ENCODE measurements at places on chromosomes 3 and 15.
A peak's percentile ranks its signal among the peaks of the same experiment; 100 is the strongest.

DNA sequence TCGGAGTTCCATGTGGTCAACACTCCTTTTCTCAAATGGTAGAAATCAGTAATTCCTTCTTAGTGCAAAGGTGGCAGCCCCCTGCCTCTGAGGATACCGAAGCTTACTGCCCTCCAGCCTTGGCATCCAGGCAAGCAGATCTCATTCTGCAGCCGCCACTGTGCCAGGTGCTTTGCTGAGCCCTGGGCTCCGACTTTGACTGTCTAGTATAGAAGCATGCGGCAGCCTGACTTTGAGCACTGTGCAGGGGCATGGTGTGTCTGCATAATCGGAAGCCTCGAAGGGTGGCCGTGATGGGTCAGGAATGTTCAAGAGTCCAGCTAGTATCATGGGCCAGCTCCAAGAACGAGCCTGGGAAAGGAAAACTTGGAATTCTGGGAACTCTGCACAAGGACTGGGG lies 39.7 kb downstream of the ABTB1 start:
- no peak for DNase-seq

DNA sequence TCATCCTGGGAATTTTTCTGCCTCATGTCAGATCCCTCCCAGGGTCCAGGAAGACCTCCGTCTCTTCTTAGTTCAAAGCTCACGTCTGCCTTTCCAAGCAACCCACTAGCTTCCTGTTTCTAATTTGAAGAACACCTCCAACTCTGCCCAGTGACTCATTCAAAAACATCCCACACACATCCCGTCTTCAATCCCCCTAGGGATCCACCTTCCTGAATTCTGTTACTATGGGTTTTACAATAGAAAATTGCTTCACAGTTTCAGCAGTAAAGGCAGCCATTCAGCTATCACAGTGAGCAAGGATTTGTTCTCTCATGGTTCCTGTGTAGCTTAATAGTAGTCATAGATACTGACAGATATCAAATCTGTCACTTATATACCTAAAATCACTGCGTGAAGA lies 308.3 kb upstream of the CCDC54 start:
- no peak for DNase-seq

DNA sequence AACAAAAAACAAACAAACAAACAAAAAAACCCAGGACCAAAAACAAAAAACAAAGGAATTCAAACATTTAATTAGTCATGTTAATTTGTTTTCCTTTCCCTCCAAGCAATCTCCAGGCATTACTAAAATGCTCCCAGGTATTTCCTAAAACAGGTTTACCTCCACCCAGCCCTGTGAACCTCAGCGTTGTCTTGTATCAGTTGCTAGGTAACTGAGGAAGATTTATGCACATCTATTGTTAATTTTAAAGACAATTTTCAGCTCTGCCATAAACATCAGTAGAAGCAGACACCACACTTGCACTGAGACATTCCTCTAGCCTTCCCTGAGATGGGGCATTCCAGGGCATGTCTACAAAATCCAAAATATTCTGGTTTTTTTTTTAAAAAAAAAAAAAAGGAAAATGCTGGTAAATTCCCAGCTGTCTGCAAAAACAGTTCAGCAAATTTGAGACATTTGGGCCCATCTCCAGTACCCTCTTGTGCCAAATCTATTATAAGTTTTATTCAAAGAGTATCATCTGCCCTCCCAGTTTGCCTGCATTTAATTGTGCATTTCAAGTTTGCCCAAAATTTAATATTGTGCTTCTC lies 227.6 kb downstream of the ADAMTS9 start:
- no peak for DNase-seq

- DNase-seq: peak; percentile 59
These were observed 116.7 kb upstream of the LINGO1 start for GRCh38 chr15:77749236-77749997.

DNA sequence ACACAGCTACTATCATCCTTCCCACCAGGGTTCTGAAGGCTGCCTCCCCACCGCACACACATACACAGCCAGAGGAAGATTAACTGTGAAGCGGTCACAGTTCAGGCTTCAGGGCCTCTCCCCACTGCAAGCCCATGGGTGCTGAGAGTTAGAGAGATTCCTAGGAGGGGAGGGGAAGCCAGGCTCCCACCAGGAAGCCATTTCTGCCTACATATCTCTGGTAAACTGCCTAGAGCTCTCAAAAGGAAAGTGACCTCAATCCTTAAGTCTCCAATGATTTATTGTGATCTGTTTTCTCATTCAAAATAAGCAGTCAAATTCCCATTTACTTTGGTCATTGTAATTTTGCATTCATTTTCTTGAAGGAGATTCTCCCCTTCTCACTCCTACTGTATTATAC lies 141.0 kb upstream of the BNIP2 start:
- DNase-seq: no peak

- DNase-seq: no peak
These were observed 4.3 kb upstream of the MYL3 start for GRCh38 chr3:46867550-46867898.

- no peak for DNase-seq
These were observed at the start of gene TASOR for GRCh38 chr3:56683122-56683817. TSS of gene TASOR (minus strand) at chr3:56683265. CDS start at chr3:56683006, 259 bp downstream.

GRCh38 chr3:142064454-142064853 lies 84.9 kb downstream of the TFDP2 start:
- DNase-seq: no peak

DNA sequence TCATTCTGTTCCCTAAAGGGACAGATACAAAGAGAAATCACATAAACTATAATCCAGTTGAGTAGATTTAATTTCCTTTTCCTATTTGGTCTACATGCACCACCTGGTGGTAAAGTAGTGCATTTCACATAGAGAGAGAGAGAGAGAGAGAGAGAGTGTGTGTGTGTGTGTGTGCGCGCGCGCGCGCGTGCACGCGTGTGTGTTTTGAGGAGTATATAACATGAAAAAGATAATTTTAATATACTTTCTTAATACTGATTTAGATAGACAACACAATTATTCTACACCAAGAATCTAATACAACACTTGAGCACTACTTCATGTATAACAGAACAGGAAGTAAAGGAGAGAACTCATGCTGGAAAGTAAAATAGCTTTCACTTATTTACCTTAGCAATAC lies 1.1 kb upstream of the FGF7 start:
- DNase-seq: peak; percentile 15

DNA sequence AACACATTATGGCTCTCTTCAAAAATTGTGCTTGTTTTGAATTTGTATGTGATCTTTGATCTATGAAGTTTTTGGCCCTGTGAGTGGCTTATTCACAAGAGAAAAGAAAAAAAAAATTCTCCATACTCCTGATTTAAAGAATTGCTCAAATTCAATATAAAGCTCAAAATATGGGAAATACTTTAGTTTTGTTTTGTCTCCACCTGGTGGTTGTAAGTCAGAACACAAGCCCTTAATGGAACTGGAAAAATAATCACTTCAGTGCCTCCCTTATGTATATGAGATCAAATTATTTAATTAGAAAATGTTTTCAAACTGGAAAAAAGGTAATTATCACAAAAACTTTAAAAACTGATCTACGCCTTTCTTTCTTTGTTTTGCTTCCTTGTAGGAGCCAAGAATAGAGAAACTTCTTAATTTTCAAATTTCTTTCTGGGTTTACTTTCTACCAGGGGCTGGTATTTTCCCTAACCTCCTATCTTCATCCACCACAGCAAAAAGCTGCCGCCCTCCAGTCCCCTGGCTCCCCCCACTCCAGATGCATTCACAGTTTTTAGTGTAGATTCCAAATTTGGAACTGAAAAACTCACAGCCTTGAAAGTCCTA lies 50.6 kb downstream of the SERP1 start:
- no peak for DNase-seq

GRCh38 chr3:169342652-169343505 lies 320.6 kb downstream of the MECOM start:
- DNase-seq: no peak

- DNase-seq: no peak
These were observed 307.6 kb downstream of the GAP43 start for GRCh38 chr3:115930922-115931321.

GRCh38 chr3:113698956-113699355 lies 2.5 kb upstream of the USF3 start:
- no peak for DNase-seq

DNA sequence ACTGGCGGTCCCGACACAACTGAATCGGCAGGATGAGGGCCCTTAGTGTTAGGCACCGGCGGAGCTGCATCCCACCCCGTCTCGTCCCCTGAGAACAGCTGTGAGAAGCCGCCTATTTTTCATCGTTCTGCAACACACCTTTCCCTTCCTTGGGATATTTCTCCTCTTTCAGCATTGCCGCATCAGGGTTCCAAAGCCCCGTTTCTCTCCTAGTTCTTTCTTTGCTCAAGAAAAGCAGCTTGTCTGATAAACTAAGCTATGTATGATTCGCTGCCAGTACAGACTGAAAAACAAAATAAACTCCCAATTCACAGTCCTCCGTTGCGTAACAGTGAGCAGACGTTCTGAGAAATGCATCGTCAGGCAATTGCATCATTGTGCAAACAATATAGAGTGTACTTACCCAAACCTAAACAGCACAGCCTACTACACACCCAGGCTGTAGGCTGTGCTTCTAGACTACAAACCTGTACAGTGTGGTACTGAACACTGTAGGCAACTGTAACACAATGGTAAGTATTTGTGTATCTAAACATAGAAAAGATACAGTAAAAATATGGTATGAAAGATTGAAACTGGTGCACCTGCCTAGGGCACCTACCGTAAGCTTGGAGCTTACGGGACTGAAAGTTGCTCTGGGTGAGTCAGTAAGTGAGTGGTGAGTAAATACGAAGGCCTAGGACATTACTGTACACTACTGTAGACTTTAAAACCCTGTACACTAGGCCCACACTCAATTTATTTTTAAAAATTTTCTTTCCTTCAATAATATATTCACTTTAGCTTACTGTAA lies 8.9 kb upstream of the ADAMTS17 start:
- DNase-seq: no peak

DNA sequence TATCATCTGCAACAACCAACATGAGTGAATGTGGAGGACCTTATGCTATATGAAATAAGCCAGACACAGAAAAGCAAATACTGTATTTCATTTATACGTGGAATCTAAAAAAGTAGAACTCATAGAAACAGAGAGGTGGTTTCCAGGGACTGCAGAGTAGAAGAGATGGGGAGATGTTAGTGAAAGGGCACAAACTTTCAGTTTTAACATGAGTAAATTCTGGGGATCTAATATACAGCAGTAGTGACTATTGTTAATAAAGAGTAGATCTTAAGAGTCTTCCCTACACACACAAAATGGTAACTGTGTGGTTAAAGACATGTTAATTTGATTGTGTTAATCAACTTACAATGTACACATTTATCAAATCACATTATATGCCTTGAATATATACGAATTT lies 20.9 kb upstream of the MELTF start:
- no peak for DNase-seq

GRCh38 chr3:124935794-124936542 lies 1.4 kb upstream of the MUC13 start:
- no peak for DNase-seq

- no peak for DNase-seq
These were observed 52.2 kb downstream of the C3orf85 start for GRCh38 chr3:109188741-109189140.

DNA sequence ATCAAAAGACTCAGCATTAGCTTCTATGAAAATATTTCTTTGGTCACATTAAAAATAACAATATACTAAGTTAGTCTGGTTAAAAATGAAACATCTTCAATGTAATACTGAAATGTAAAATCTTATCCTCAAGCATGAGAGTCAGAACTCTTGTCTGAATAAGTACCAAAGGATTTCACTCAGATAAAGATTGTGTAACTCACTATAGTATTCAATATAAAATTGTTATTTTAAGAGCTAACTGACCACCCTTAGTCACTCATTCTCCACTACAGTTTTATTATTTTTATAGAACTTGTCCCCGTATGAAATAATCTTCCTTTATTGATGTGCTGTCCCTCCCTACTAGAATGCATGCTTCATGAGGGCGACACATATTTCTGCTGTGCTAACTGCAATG lies 426.3 kb downstream of the MECOM start:
- DNase-seq: no peak

- DNase-seq: no peak
These were observed 277.6 kb upstream of the CFAP20DC start for GRCh38 chr3:59327376-59327808.

- DNase-seq: no peak
These were observed 34.3 kb upstream of the PLSCR2 start for GRCh38 chr3:146503461-146504202.

DNA sequence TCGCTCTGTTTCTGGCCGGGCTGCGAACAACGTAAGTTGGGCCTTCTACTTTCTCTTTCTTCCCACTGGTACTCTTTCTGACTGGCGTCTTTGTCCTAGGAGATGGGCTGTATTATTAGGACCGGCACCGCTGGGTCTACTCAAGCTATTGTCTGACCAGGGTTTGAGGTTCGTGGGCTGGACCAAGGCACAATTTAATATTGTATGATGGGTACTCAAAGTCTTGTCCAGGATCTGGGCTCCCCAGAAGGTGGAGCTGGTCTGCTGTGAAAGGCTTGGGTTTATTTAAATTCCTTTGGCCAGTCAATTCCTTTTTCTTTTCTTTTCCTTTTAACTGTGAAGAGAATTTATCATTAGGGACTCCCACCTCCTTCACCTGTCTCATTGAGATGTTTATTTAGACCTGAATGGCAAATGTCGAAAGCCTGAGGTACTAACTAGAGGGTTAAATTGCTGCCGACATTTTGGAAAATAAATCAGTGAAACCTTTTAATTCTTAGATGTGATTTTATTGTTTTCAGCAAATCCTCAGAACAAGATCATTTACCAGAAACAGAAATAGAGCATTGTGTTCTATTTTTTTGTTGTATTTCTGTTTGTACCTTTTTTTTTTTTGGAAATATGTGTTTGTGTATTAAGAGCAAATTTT lies 410 bp downstream of the LRRC49 start:
- no peak for DNase-seq

GRCh38 chr3:173663696-173664111 lies 266.2 kb downstream of the NLGN1 start:
- no peak for DNase-seq

DNA sequence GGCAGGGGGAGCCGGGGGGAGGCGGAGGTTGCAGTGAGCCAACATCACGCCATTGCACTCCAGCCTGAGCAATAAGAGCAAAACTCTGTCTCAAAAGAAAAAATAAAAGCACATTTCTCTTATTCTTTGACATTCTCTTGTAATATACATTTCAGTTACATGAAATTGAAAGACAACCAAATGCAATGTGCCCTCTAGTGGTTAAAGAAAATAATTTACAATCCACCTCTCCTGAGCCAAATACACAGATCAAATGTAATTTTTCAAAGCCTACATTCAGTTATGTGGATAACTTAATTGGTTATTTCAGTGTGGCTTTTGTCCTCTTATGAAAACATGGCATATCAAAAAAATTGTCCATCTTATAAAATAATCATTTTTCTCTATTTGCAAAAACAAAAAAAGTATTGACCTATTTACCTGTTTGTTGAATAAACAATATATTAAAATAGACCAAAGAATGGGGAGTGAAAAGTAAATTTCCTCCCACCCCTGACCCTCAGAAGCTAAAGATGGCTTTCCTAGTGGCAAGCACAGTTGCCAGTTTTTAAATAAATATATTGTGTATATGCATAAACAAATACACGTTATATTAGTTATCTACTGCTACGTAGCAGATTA lies 14.2 kb upstream of the U2SURP start:
- DNase-seq: no peak

Data from iPS DF 19.7 (cell line).